Heart left ventricle (tissue), 16 donors: ENCODE measurements at places on chromosomes 13 and 19. TPM values are rescaled to one million over a fixed set of nuclear protein-coding genes. Genes with fewer than 3 reads are reported as not detected.

GRCh38 chr19:23098988-23099387, 17.8 kb upstream of the ZNF730 start:
- H3K27ac ChIP-seq = no peak overlapping the region
- no peaks in the 10 kb centered on the region for H3K36me3 ChIP-seq
- DNase-seq = no peak

- H3K27ac ChIP-seq = no peak overlapping the region
- no peaks in the 10 kb centered on the region for H3K27me3 ChIP-seq
- H3K36me3 ChIP-seq = peaks cover 44% of the 10 kb centered on the region
- DNase-seq = no peak
- no peaks in the 10 kb centered on the region for H3K4me1 ChIP-seq
Measured at GRCh38 chr19:55270172-55270942, 9.6 kb downstream of the HSPBP1 start.

CYP4F8 gene
- not detected for total RNA-seq

DNA sequence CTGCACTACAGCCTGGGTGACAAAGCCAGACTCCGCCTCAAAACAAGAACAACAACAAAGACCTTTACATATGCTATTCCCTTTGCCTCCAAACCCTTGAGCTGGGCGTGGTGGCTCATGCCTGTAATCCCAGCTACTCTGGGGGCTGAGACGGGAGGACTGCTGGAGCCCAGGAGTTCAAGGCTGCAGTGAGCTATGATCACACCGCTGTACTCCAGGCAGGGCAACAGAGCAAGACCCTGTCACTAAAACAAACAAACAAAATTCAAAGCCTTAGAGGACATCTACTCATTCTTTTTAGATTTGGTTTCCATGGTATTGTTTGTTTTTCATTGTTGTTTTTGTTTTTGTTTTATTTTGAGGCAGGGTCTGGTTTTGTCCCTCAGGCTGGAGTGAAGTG, 7.8 kb downstream of the ACER1 start:
- no peak overlapping the region for H3K27ac ChIP-seq
- no peak for DNase-seq
- H3K27me3 ChIP-seq = no peaks in the 10 kb centered on the region
- H3K4me3 ChIP-seq = no peak overlapping the region
